ENCODE measurements at places on chromosomes 3 and 15.
A peak's percentile ranks its signal among the peaks of the same experiment; 100 is the strongest.

- DNase-seq: no peak
Measured at GRCh38 chr3:87420171-87420570, 143.8 kb upstream of the POU1F1 start.

DNA sequence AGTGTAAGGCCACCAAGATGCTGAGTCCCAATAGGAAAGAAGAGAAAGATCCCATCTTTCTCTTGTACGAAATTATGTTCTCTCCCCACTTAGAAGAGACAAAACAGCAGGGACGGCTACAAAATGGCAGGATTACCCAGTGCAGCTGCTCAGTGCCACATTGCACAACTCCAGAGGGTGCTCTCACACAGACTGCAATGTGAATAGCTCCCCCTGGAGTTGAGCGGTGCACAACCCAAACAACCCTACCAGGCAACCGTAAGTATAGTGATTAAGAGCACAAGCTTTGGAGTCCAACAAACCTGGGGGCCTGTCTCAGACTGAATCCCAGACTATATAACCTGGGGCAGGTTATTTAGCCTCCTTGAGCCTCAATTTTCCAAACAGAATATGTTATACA is 3.1 kb upstream of the BHLHE40 start:
- DNase-seq: no peak

- DNase-seq: no peak
Measured at GRCh38 chr15:66931768-66932633, 133.4 kb upstream of the SMAD3 start.

DNA sequence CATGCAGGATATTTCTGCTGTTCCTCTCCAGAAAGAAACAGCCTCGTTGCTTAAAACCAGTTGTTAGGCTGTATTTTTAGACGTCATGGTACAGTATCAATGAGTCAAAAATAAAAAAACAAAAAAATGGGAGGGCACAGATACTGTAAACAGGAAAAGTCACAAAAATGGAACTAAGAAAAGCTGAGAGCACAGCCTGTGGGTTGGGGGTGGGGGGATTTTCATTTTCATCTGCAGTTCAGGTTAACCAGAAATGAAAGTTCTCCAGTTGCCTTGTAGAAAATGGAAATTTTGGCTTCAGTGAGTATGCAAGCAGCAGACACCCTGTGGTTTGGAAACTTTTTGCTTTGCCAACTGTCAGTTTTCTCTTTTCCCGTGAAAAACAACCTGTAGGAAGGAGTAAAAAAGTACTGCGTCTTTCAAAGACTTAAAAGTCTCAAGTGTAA is 59.0 kb downstream of the FRMD4B start:
- DNase-seq: no peak

DNA sequence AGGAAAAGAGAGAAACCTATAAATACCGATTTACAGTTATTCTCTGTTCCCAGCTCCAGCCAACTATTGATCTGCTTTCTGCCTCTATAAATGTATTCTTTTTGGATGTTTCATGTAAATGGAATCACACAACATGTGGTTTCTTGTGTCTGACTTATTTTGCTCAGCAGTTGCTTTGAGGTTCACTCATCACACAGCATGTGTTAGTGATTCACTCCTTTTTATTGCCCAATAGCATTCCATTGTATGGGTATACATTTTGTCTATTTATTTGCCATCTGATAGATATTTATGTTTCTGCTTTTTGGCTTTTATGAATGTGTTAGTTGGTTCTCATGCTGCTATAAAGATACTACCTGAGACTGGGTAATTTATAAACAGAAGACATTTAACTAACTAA is 23.6 kb downstream of the CCR1 start:
- no peak for DNase-seq

GRCh38 chr3:120040813-120041377 is 53.4 kb downstream of the GSK3B start:
- no peak for DNase-seq

DNA sequence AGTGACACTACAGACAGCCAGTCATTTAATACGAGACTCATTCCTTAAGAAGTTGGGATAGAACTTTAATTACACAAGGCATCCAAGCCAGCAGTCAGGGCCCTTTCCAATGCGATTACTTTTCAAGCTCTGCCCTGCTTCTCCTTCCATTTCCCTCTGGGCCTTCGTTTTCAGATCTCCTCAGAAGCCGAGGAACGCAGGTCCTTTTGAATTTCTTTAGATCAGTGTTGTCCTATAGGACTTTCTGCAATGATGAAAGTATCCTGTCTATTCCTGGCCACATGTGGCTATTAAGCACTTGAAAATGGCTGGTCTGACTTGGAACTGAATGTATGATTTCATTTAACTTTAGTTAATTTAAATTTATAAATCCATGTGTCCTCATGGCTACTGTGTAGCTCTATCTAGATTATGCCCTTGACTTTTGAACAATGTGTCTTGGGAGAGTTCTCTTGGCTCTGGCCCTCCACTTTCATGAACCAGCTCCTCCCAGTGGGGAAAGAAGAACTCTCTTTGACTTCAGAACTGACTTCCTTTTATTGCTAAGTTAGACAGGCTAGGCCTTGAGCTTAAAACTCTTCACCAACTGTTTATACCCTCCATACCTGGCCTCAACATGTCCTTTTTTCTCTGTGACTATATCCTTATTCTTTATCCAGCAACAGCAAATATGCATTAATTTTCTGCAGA is 22.6 kb downstream of the TGFBR2 start:
- no peak for DNase-seq

DNA sequence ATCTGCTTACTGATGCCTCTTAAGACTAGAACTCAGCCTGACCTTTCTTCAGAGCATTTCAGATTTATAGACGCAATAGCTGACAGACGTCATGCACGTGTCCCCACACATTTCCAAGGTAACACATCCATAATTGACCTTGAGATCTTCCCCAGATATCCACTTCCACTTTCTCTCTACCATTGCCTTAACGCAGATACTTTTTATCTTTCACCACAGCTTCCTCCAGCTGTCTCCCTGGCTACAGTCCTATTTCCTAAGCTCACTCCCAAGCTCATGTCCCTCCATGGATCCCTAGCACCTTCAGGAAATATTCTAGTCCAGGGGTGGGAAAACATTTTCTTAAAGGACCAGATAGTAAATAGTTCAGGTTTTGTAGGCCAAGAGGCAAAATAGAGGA is 173.0 kb upstream of the MITF start:
- DNase-seq: no peak

DNA sequence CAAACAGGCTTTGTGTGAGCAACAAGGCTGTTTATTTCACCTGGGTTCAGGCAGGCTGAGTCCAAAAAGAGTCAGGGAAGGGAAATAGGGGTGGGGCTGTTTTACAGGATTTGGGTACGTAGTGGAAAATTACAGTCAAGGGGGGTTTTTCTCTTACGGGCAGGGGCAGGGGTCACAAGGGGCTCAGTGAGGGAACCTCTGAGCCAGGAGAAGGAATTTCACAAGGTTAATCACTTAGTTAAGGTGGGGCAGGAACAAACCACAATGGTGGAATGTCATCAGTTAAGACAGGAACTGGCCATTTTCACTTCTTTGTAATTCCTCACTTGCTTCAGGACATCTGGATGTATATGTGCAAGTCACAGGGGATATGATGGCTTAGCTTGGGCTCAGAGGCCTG is 1592.8 kb upstream of the GBE1 start:
- DNase-seq: no peak

GRCh38 chr15:39736412-39737195 is 46.0 kb downstream of the FSIP1 start:
- DNase-seq: no peak

DNA sequence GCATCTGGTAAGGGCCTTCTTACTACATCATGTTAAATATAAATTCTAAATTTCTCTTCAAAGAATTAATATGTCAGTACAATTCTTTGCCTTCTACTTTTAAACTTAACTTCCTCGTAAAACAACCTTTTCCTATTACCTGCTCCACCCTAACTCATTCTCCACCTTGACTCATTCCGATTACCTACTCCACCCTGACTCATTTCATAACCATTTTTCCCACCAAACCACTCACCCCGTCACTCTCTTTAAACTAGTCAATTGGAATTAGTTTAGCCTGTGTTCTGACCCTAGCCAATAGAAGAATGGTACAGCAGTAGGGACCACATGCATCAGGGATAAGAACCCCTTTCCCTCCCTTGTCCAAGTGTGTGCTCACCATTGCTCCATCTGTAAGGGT is 65.6 kb downstream of the PLSCR2 start:
- DNase-seq: no peak

DNA sequence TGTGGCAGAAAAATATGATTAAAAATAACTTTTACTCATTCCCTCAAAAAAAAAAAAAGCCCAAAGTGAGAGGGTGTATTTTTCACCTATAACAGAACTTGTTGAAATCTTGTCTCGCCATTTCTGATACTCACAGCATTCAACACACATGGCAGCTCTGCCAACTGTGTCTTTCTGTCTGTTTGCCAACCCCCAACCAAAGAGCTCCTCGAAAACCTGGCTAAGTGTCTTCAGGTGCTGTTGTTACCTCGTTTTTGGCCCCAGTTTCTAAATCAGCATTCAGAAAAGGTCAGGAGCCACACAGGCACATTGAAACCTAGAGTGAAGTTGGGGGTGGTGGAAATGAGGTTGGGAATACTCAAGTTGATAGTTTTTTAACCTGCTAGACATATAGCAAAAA is 123.5 kb downstream of the TMEM108 start:
- DNase-seq: no peak

- DNase-seq: no peak
Measured at GRCh38 chr3:189165092-189165612, 6.6 kb upstream of the TPRG1 start.

GRCh38 chr3:25117005-25117593 is 311.0 kb upstream of the RARB start:
- DNase-seq: no peak

GRCh38 chr3:150762662-150763121 is 277 bp downstream of the SIAH2 start:
- DNase-seq: no peak

- no peak for DNase-seq
Measured at GRCh38 chr15:34987609-34988026, 469 bp downstream of the ZNF770 start.

- DNase-seq: peak; percentile 36
Measured at GRCh38 chr3:49017971-49018706, at the start of gene DALRD3. Gene DALRD3 (minus strand): TSS chr3:49018580. CDS start chr3:49018564, 16 bp downstream.

GRCh38 chr3:133776794-133777438 is 28.7 kb upstream of the SRPRB start:
- no peak for DNase-seq

- DNase-seq: no peak
Measured at GRCh38 chr3:11152301-11152700, 2.0 kb upstream of the HRH1 start.

- DNase-seq: no peak
Measured at GRCh38 chr3:74518610-74519009, 95.8 kb downstream of the CNTN3 start.

DNA sequence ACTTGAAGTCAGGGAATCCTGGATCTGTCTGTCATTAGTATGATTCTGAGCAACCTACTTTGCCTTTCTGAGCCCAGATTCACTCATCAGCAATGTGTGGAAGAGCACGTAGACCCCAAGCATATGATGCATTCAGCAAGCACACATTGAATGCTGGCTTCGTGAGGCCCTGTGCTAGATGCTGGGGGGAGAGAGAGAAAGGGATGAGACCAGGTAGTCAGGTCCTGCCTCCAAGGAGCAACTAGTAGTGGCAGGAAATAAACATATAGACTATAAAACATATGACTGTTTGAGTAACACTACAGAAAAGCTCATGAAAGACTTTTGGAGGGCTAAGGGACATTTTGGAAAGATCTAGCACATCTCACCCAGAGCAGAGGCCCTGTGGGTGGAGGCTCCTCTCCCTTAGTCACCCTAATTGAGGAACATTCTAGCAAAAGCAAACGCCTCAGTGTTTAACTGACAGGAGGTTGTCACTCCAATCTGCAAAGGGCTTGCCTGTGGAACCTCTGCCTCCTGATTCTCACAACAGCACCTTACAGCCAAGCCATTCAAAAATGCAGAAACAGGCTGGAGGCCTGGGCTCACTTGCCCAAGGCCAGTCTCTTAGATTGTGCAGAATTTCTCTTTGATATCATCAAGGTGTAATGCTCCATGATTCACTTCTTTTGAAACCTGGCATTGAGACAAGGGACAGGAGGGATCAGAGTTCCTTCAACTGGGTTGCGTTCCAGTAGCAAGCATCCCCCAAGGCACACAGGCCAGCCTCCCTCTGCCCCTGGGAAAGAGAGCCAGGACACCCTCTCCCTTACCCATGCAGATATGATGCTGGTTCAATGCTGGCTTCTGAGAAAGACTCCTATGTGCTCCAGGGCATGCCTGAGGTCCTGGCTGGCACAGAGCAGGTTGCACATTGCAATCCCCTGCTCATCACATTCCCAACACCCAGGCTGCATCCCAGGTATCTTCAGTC is 26.1 kb downstream of the STARD5 start:
- no peak for DNase-seq

DNA sequence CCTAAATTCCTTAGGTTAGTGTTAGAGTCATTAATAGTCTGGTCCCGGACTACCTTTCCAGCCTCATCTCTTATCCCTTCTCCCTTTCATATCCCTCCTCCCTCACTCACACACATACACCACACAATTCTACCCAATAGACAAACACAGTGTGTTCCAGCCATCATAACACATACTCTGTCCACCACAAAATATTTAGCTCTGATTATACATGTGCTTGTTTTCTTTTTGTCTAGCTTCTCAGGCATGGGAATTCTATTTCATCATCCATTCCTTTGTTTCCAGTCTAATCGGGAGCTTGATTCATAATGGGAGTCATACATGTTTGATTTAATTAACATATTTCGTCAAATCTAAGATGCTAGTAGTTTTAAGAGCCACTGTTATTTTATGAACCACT is 161.8 kb upstream of the BFSP2 start:
- no peak for DNase-seq

DNA sequence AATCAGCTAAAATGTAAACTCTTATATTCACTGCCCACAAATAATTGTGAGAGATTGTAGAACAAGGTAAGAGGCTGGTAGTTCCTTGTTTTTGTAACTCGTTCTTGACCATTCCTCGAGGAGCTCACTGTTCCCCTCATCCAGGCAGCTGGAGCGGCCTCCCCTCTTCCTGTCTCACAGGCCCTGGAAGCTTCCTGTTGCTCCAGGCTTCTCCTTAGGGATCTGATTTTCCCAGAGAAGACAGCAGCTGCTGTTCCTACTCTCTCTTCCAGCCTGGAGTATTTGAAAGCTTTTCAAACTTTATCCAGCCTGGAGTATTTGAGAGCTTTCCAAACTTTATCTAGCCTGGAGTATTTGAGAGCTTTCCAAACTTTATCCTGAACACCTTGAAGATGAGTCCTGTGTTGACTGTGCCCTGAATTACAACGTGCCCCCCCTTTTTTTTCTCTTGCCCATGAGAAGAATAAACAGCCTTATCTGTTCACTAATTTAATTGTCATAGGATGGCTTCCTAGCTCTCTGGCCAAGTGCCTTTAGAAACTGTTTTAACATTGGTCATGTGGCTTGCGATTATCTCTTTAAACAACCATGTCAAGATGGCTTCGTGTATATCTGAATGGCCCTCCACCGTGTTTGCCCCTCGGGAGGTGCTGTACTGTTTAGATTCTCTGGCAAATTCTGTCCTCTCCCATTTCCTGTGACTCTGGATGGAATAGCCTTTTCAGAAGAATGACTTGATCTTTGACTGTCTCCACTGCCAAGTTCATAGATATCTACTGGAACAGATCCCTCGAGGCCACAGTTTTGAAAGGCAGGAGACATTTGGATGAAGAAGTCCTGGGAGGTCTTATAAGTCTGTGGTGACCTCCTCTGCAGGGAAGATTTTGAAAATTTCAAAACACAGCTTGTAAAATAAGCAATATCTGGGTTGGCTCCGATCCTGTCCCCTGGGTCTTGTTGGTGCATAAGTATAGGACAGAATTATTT is 4.8 kb downstream of the ADAMTSL3 start:
- DNase-seq: no peak

All from activated CD8-positive, alpha-beta memory T cell treated with anti-CD3 and anti-CD28 coated beads for 1 hour (primary cell).